ENCODE measurements at places on chromosomes 4 and X.
A peak's percentile ranks its signal among the peaks of the same experiment; 100 is the strongest.

DNA sequence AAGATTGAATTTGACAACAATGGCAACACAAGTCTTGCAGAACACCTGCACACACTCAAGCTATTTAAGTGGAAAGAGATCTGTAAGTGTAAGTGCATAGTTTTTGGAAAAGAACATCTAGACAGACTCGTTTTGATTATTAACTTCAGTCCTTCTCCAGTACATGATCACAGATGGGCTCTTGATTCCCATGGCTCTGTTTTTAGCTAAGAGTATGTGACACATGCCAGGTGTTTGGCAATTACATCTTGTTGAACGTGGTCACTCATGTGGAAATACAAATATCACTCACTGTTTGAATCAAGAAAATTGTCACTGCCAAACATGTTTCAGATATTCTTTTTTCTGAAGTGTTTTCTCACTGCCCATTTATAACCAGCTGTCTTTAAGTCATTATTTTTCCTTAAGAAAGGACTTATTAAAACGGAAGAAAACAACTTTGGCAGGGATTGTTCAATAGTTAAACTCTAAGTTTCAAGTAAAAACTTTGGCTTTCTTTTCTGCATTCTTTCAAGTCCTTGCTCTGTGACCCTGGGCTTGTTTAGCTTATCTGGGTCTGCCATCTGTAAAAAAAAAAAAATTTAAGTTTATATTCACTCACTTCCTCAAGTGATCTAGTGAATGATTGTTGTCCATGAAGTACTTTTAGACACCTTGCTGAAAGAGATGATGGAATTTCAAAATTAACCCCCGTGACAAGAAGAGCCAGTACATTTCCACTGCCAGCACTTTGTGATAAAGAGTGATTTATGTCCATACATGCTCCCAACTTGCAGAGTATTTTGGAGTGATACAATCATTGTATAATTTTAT lies 125.4 kb downstream of the ATXN3L start:
- peak; percentile 22 for DNase-seq

DNA sequence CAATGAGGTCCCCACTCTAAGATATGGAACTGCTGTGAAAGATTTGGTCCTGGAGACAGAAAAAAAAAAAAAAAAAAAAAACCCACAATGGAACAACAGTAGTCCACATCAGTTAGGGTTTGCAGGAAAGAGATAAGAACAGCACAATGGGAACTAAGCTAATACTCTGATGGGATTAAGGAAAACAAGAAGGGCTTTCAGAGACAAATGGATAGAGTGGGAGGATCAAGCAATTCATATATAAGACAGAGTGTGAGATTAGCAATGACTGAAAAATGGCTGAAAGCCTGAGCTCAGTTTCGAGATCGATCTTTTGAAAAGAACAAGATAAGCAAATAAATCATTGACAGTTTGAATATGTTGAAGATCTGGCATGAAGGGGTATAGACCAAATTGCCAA lies 188.4 kb upstream of the TRPC5 start:
- no peak for DNase-seq

DNA sequence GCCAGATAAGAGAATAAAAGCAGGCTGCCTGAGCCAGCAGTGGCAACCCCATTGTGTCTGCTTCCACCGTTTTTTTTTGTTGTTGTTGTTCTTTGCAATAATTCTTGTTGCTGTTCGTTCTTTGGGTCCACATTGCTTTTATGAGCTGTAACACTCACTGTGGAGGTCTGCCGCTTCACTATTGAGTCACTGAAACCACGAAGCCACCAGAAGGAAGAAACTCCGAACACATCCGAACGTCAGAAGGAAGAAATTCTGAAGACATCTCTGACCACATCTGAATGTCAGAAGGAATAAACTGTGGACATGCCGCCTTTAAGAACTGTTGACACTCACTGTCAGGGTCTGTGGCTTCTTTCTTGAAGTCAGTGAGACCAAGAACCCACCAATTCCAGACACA lies 110.5 kb downstream of the PCDH18 start:
- DNase-seq = no peak

GRCh38 chr4:71978210-71978835 lies 53.5 kb upstream of the NPFFR2 start:
- DNase-seq = no peak

DNA sequence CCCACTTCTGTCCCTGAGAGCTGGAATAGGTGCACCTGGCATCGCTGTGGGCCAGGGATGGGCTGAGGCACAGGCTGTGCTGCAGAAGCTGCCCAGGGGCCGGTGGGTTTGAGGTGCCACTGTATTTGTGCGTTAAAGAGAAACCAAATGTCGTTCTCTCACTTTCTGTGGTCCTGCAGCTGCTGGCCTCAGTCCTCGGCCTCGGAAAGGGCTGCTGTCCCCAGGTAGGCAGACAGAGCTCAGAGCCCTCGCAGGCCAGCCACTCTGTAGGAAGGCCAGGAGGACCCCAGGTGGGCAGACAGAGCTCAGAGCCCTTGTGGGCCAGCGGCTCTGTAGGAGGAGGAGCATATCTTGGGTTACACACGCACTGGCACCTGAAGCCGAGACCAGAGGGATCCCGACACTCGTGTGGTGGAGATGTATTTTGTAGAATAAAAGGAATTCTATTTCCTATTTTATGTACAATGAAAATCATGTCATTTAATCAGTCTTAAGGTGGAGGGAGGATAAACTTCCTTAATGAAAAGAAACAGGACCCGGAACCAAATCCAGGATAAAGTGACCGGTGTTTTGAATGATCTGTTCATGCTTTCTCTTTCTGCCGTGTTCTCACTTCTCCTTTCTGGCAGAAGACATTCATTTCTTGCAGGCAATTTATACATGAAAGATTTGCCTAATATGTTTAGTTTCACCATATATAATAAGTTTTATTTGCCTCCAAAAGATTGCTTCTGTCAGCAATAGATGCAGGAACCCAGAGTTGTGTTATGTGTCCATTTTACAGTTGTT lies 54.4 kb upstream of the HGFAC start:
- DNase-seq = no peak

DNA sequence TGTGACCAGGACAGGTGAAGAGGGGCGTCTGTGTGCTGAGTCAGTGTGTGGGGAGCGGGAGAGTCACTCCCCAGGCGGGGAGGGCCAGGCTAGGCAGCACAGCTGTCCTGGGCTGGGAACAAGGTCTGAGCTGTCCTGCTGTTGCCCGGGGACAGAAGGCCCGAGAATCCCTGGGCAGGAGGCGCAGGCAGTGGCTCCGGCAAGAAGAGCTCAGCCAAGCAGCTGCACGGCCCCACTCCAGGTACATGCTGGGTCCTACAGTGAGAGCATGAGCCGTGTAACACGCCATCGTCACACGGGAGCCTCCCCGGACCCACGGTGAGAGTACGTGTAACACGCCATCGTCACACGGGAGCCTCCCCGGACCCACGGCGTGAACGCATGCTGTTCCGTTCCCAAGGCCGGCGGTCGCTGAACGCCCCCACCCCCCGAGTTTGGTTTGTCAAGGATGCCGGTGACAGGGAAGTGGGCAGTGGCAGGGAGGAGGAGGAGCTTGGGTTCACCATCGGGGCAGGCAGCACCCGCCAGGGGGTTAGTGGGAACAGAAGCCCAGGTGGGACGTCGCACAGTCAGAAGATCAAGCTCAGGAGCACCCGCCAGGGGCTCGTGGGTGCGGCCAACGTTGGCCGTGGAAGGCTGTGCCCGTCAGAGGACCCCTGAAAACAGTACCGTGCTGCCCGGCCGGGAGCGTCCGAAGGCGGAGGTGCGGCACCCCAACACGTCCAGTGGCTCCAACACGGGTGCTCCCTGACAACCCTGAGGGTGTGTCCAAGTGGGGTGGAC lies 15.6 kb downstream of the PPP2R3B start:
- no peak for DNase-seq
